ENCODE measurements at places on chromosomes 12 and 14.

DNA sequence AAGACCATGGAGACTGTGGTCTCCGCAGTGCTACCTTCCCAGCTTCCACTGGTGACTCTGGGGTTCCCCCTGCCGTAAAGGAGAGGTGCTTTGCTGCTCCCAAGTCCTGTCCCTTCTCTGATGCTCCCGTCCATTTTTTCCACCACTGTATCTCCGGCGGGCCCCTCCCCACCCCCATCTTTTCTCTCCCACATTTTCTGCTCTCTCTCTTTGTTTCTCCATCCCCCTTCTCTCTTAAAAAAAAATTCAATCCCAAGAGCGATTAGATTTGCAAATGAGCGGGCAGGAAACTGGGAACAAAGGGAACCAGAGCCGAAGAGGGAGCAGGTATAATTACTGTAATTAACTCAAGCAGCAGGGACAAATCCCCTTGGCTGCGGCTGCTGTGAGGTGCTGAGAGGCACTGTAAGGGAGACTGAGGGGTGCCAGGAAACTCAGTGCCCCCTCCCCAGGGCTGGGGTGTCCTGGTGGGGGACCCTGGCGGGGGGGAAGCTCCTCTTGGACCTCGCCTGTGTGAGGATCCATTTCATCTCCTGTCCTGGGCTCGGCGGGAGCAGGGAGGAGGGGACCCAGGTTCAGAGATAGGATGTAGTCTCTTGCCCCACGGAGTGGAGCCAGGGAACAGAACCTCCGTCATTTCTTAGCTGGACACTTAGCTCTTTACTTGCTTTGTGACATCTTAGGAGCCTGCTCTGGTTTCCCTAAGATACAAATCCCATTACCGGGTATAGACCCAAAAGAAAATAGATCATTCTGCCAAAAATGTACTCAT, 140.4 kb upstream of the NRXN3 start:
- DNase-seq, result no peak

DNA sequence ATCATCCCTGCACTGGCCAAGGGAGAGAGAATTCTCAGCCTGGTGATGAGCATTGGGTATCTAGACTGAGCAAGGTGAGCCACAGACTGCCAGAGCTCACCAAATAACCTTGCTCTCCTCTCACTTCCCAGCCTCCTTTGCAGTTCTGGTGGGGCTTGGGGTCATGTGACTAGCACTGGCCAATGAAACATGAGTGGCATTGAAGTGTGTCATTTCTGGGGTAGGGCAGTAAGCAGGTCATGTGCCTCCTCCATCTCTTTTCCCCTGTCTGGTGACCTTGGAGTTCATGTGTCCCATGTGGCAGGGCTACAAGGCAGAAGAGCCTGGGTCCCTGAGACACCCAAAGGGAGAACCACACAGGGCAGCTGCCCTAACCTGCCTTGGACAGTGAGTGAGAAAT, 3.6 kb upstream of the KRT72 start:
- no peak for DNase-seq

DNA sequence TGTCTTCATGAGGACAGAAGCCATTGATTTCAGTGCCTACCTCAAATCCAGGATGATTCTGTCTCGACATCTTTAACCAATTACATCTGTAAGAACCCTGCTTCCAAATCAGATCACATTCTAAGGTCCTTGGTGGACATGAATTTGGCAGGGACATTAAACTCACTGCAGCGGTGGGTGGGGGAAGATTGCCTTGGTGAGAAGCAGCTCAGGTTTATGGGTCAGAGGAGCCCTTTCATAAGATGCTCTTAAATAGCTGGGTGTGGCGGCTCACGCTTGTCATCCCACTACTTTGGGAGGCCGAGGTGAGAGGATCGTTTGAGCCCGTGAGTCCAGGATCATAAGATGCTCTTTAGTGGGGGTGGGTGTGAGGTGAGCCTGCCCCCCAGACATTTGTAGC, 42.9 kb downstream of the ELK3 start:
- no peak for DNase-seq

DNA sequence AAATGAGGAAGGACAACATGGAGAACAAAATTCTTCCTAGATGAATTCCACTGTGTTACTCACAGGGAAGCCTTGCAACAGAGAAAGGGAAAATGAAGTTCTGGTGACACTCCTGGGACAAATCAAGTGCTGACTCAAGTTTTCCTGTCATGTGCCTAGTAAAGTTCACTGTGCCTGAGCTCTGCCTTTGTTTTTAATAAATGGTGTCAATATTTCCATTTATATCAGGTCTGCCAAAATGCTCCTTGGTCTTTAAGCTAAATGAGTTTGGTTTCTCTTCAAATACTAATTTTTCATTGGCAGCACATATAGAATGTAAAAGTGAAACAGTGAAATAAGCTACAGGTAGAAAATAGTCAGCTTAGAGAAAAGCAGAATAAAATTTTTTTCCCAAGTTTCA, 33.0 kb downstream of the HIGD1C start:
- DNase-seq, result no peak

DNA sequence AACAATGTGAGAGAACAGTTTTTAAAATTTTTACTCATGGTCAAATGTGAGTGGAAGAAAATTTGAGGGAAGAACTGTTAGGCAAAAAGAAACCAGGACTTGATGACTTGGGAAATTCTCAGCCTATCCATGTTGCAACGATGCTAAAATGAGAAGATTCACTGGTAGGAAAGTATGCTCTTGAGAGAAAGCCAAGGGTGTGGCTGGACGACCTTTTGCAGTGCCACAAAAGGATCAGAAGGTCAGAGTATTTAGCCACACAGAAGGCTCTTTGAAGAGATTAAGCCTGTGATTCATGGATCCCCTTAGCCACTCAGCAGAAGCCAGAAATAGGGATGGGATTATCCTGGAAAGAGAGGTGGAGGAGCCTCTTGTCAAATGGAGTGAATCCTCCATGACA, 336.8 kb downstream of the LRIG3 start:
- DNase-seq, result no peak

All from stimulated activated CD4-positive, alpha-beta T cell treated with anti-CD3 and anti-CD28 coated beads, Interleukin-1b, Interleukin-23, amount 100 ng/mL, for 1 hour (primary cell).